ENCODE measurements at places on chromosomes 2 and 18. TPM values are rescaled to one million over a fixed set of nuclear protein-coding genes. Genes with fewer than 3 reads are reported as not detected.

DNA sequence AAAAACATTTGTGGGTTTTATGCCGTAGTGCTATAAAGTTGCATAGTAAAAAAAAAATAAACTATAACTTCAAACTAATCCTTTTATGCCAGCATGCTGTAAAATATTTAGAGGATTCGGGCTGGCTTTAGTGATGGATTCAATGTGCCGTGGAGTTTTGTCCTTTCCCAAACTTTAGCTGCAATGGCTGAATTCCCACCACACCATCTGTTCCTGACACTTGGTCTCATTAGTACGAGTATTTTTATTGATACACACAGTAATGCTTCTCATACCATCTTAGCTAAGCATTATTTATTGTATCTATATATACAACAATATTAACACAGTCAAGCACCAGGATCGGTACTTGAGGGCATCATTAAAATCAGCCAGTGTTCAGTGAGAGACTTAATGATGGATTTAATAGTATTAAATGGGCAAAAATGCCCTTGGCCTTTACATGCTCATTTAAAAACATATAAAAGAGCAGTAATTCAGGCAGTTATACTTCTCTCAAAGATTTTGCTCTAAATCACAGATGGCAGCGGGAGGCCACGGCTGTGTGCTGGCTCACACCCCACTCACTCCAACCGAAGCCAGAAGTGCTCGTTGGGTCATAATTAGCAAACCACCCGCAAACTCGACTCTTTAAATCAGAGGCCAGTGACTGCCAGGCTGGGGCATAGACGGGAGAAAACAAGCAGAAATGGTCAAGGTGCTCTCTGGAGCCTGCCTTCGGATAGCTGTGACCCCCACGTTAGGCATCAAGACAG is 297.0 kb upstream of the REV1 start:
- no peak for DNase-seq

The SDC1 gene
- 724 TPM for total RNA-seq

DNA sequence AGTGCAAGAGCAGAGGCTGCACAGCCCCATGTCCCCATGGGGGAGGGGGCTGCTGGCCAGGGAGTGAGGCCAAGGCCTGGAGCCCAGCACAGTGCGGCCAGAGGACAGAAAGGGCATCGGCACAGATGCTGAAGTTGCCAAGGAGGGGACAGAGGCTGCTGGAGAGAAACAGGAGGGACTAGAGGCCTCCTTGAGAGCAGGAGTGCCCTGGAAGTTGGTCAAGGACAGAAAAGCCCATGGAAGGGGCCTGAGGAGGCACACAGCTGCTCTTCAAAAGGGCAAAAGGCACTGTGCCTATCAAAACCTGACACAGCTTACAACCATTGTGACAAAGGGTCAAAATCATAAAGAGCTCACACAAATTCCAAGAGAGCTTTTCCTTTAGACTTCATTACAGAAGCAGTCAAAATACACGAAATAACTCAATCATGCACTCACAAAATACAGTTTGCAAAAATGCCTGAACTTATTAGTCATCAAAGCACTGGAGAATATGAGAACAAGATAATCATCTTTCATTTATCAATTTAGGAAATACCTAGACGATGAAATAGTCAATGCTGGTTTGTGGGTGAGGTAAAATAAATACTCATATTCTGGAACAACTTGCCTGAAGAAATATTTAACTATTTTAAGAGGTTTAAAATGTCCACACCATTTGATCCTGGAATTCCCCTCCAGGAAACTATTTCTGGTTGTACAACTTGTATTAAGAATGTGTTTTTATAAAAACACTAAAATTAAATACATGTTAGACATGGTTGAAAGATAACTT is 79.6 kb downstream of the USP40 start:
- no peak for DNase-seq

DNA sequence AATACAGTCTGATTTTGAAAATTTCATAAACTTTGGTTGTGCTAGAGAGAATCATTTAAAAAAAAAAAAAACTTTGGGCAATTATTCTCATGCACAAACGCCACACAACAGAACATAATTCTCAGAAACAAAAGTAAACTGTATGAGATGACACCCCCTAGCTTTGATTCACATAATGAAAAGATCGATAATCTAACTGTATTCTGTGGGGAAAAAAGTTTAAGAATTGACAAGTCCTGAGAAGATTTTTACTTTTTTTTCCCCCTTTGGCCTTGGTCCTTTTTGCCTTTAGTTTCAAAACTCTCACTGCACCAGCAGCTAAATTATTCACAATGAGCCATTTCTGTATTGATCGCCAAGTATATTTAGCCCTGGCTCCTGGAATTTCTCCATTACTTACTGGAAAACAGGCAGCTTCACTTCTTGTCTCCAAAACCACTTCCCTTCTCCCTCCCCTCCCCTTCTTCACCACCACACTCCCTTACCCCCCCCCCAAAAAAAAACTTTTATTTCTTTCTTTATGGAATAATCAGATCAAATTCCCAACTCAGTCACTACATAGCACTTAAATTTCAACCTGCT is 2.0 kb downstream of the IKZF2 start:
- DNase-seq, result no peak

The UXS1 gene
- 24.6 TPM for total RNA-seq

DNA sequence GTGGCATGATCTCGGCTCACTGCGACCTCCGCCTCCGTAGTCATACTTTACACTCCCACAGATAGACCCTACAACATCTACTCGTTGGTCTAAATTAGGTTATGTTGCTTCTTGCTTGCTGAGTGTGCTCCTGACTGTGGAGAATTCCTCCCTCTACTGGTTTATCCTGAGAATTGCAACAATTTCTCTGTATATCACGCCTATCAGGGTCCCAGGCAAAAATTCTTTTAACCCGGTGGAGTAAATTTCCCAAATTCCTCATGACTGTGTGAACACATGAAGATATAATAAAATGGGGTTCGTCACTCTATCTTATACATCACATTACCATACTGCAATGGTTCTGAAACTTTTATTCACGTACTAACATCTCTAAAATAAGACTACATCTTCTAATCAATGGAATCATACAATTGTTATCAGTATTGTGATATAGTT is 156.7 kb downstream of the EVA1A start:
- DNase-seq, result no peak

GRCh38 chr2:15300624-15301573 is 260.2 kb downstream of the NBAS start:
- no peak for DNase-seq
